G401 (cell line): ENCODE measurements at places on chromosomes 5 and 9. TPM values are rescaled to one million over a fixed set of nuclear protein-coding genes. Genes with fewer than 3 reads are reported as not detected.

DNA sequence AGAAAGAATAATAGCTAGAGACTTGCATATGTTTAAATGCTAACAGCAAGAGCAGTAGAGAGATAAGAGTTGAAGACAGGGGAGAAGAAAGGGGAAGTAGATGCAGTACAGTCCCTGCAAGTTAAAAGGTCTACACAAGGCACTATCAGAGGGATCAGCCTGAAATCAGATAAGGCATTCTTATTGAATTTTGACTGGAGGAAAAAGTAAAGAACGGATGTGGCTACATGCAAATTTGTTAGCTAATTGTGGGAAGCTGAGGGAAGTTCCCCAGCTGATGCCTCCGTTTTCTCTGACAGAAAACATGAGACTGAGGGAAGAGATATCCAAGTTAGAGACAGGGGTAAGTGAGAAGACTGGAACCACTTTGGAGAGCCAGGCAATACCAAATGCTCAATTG, 12.9 kb upstream of the RHOBTB3 start:
- DNase-seq, result no peak

GARIN3 gene
- not detected in 2 replicates for total RNA-seq

SLC46A2 gene
- total RNA-seq, result not detected in 2 replicates

- DNase-seq, result no peak
Observed at GRCh38 chr9:82091100-82091499, 102.5 kb downstream of the SPATA31D1 start.

CCDC152 gene
- not detected in 2 replicates for total RNA-seq

SLC25A2 gene
- not detected in 2 replicates for total RNA-seq

DNA sequence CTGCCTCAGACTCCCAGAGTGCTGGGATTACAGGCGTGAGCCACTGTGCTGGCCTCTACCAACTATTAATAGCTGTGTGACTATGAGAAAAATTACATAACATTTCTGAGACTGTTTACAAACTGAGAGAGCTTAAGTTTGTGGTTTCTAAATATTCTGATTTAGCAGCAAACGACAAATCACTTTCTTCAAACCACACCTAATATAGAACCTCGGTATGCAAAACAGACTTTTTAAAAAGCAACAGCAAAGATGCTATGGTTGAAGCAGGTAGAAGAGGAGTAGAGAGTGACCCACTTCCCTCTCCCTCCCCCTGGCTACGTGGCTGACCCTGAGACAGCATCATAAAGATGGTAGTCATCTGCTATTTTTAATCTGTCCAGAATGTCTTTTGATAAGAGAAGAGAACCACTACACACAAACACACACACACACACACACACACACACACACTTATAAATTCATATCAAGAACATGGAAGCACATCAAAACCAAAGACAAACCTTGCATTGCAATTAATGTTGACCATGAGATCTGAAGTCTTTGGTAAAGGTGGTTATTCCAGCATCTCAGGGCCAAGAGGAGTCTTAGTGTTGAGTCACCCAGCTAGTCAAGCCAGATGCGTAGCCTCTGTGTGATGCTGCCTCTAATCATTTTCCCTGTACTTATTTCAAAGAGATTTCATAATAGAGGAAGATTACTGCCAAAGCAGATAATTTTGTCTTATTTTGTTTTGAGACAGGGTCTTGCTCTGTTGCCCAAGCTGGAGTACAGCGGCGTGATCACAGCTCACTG, 58.1 kb upstream of the TMEM215 start:
- DNase-seq, result no peak

MRPS27 gene
- total RNA-seq, result 155 and 193 TPM in 2 replicates

ISL1 gene
- total RNA-seq, result not detected in 2 replicates

PCDHGA10 gene
- total RNA-seq, result 0.31 and 0.71 TPM in 2 replicates

DNA sequence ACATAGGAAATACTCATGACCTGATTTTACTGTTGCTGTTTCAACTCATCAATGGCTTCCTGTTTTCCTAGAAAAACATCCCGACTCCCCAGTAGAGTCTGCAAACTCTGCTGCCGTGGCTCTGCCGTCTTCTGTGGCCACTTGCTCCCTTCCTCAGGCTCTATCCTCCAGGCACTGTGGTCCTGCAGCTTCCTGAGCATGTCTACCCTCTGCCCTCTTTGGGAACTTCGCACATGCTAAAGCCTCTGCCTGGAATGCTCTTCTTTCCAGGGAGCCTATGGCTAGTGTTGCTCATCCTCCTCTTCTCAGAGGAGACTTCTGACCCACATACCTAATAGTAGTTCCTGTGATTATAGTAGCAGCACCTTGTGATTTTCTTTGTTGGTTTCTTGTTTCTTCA, 256.9 kb downstream of the MAN2A1 start:
- DNase-seq, result no peak

DNA sequence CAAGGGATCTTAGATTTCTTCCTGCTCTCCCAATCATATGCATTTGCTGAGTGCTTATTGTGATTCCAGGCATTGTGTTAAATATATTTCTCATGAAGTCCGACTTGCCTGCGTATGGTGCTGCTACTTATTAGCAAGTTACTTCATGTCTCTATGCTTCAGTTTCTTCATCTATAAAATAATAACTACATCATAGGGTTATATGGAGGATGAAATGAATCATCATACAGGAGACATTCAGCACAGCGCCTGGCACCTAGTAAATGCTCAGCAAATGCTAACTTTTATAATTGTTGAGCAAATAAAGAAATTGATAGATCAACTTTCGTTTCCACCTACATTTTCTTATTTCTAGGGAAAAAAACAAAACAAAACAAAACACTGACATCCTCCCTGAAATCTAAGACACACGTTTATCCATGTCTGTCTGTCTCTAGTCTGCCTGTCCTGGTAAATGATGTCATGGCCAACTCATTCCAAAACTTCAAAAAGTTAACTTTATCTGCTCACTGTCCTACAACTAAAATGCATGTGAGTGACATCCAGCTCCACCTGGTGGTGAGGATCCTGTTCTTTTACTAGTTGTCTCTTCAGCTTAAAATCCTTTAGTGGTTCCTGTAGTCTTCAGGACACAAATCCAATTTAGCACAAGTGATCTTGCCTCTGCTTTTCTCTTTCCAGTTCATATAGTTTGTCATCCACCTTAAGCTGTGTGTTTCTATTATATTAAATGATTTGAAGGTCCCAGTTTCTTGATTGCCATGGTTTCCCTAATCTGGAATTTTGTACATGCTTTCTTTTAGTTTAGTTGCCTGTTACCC, 27.7 kb downstream of the PPP3R2 start:
- peak; percentile 3 for DNase-seq

- no peak for DNase-seq
Observed at GRCh38 chr9:36720043-36720442, 147.3 kb downstream of the MELK start.

- peak; percentile 33 for DNase-seq
Observed at GRCh38 chr5:75361310-75361709, 24.3 kb downstream of the HMGCR start.

GRCh38 chr5:173817561-173817960, 70.6 kb upstream of the CPEB4 start:
- DNase-seq, result no peak

DNA sequence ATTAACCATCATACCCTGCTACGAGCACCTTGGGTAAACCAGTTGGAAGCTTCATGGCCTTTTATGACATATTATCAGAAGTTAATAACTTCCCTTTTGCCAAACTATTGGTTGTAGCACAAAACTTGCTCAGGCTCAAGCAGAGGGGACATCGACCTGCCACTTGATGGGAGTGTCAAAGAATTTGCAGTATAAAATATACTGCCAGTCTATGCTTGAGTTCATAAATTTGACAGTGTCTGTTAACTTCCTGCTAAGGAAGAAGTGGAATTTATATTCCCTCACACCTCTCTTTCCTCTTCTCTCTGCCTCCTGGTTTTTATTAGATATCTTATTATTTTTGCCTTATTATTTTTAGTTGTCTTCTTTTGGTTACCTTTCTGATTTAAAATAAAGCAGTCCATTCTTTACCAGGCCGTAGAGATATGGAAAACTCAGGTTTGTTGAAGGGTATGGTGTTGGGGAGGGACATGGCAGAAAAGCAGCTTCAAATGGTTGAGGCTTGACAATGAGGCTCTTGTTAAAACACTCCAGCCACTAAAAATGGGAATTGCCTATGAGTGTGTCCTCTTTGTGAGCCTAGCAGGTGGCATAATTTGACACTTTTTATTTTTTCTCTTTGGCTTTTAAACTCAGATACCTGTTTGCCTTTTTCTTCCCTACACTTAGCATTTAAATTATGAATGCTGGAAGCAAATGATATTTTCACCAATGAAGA, 298.0 kb downstream of the DOCK8 start:
- DNase-seq, result no peak

- DNase-seq, result no peak
Observed at GRCh38 chr5:156675395-156675794, 174.7 kb upstream of the PPP1R2B start.

DNA sequence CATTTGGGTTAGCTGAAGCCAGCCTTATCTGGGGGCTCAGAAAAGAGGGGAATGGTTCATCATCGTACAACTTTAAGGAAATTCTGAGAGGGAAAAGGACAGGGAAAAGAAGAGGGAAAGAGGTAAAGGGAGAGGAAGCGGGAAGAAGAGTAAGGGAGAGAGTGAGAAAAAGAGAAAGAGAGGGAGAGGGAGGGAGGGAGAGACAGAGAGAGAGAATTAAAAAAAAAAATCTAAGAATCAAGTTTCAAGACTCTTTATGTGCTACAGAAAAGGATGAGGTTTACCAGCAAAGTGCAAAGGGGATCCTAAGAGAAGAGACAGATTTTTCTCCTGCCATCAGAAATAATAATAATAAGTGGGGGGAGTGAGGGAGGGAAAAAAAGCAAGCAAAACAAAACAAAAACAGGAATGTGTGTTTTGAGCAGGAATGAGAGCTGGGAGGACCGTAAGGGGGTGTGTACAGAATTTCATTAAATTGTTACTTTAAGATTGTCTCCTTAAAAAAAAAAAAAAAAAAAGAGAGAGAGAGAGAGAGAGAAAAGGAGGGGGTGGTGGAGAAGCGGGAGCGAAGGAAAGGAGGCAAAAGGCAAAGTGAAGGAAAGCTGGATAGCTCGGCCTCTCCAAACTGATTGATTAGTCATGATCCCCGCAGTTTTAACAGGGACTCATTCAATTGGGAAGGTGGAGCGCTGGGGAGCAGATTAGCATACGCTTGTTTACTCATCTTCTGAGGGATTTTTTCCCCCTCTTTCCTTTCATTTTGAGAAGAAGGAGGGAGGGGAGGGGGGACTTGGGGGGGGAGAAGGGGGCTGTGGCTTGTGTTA, 438 bp upstream of the PAPPA start:
- DNase-seq, result no peak

GRCh38 chr5:14726066-14726838, 61.7 kb downstream of the OTULIN start:
- no peak for DNase-seq
